Karpas-422 (cell line): ENCODE measurements at places on chromosomes 16 and 17.

GRCh38 chr17:49490276-49490675 is 4.8 kb upstream of the NGFR start:
- DNase-seq, result no peak

DNA sequence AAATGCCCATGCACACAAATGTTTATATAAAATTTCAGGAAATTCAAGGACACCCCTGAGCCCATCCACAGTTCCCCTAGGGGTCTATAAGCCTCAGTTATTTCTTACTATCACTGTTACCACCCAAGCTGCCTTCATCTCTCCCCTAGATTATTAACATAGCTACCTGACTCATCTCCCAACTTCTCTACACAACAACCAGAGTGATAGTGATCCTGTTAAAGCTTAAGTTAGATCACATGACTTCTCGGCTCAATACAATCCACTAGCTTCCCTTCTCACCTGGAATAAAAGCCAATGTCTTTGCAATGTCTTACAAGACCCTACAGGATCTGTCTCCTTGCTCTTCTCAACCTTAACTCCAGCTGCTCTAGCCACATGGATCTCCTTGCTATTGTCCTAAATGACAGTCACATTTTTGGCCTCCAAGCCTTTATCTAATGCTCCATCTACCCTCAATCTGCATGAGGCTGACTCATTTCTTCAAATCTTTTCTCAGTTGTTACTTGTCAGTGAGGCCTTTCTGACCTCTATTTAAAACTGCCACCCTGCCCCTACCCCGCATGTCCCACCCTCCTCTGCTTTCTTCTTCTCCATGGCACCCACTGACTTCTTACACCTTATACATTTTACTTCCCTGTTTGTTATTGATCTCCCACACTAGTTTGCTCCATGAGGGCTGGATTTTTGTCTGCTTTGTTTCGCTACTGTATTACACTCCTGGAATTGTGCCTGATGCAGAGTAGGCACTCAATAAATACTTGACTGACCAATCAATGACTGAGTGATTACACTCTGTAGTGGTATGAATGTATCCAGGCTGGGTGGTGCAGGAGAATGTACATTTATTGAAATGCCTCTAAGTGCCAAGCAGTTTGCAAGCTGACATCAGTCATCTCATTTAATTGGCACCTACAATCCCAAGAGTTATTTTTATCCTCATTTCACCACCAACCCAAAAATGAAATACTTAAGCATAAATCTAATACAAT is 5.2 kb upstream of the LIG3 start:
- no peak for DNase-seq

GRCh38 chr16:30894540-30895368 is 877 bp upstream of the BCL7C start:
- peak; percentile 48 for DNase-seq

- DNase-seq, result no peak
Observed at GRCh38 chr16:11128211-11129141, 127.5 kb downstream of the SOCS1 start.

DNA sequence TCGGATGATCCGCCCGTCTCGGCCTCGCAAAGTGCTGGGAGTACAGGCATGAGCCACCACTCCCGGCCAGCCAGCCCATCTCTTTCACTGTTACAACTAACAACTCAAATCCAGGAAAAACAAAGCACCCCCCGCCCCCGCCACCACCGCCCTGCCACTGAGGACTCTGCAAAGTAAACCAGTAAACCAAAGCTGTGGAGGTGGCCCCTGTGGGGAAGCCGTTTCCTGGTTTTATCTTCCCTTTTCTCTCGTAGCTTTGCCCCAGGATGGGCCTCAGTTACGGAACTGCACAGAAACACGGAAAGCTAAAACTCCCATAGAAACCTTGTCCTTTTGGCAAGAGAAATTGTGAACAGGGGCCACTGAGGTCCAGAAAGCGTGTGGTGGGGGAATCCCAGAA is 17.5 kb downstream of the CHMP6 start:
- no peak for DNase-seq

GRCh38 chr16:87764600-87765472 is 950 bp downstream of the KLHDC4 start:
- no peak for DNase-seq

GRCh38 chr16:83732536-83732935 is 75.2 kb upstream of the HSBP1 start:
- DNase-seq, result no peak

DNA sequence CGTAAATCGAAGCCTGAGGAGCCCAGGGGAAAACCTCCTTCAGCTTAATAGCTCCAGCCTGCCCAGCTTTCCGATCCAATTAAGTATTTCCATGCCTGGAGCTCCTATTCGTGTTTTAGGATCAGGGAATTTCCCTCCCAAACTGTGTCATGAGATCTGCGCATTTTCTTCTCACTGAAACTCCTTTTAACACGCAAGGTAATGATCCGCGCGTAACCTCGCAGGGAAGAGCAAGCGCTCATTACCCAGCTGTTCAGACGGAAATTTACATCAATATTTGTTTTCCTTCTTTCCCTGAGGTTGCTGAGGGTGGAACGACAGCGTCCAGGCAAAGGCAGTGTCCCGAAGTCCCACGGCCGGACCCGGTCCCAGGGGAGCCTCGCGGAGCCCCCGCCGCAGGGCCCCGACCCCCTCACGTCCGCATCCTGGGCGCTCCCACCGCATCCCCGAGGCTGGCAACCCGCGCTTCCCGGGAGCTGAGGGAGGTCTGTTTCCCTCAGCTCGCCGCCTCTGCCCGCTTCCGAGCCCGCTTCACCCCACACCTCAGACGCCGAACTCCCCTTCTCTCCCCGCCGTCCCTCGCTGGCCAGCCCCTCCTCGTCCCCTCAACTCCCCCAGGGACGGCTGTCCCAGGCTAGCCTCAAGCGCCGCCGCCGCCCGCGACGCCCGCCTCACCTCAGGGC is 415 bp downstream of the ABCA5 start:
- no peak for DNase-seq

DNA sequence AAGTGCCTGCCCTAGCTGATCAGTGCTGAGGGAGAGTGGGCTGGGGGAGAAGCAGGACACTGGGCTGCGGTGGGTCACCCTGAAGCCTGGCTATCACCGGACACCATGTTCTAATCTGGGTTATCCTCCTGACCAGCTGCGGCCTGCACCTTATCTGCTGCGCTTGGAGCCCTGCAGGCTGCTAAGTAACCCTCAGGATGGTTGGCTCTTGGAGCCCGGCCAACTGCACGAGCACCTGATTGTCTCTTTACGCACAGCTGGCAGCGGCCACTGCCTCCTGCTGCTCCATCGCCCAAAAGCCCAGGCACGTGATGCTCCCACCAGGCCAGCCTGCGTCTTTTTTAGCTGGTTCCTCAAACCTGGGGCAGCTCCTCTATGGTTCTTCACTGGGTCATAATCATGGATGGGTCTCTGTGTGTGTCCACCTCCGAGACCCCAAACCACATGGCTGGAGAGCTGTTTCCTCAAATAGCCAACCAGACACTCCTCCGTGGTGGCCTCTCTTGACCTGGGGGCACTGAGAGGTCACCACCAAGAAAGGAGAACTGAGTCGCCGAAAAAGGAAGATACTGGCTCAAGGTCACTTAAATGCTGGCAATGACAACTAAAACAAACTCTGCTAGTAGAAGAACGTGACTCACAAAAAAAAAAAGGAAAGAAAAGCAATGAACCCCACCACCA is 21.7 kb downstream of the SPHK1 start:
- DNase-seq, result peak; percentile 85

DNA sequence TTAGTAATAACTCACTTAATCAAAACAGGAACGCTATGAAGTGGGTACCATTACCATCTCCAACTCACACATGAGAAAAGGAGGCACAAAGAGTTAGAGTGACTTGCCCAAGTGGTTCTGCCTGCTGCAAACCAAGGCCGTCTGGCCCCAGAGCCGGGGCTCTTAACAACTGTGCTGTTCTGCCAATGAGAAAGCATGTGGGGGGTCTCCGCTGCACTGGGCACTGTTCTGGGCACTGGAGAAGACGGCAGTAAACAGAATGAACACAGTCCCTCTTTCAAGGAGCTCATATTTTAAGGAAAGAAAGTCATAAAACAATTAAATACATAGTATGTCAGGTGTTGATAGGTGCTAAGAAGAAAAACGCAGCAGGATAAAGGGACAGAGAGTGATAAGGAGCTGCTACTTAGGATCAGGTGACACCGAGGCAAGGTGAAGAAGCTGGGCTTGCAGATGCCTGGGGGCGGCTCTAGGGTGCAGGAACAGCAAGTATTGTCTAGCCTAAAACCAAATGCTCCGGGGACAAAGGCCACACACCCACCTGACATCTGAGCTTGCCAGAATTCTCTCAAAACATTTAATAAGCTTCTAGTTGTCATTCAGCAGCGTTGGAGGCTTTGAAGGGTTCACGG is 6.5 kb downstream of the STX8 start:
- DNase-seq, result no peak

DNA sequence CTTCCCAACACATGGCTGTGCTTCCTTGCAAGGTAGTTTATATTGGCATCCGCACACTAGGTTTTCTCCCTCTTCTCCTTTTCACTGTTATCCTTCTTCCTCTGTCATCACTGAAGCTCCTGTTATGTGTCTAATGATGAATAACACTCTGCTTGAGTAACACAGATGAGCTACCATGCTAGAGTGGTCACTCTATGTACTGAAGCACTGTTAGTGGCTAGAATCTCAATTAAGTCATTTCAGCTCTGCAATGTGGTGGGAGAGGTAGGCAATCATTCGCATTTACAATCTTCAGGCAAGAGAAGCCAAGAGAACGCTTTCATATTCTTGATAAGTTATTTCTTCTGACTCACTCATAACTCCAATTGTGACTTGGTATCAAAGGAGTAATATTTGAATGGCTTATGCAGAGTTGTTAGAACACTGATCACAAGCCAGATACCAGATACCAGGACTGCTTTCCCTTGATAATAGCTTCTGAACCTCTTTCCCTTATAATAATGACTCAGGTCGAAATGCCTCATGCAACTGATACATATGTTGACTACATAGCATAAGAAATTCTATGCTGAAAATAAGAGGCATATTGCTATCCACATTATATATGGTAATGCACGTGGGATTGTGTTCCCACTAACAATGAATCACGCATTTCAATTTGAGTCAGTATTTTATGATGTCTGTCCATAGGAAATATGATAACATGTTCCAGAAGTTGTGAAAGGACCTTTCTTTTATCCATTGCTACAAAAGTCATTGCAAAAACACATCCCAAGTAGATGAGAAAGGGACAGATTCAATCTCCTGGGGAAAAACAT is 158.0 kb upstream of the HS3ST3A1 start:
- no peak for DNase-seq
